MM.1S (cell line): ENCODE measurements at places on chromosomes 2 and 18.
A peak's percentile ranks its signal among the peaks of the same experiment; 100 is the strongest.

- peak; percentile 75 for DNase-seq
Measured at GRCh38 chr2:43484323-43484930, 111.4 kb downstream of the THADA start.

- no peak for DNase-seq
Measured at GRCh38 chr2:1541819-1542475, 128.7 kb downstream of the TPO start.

GRCh38 chr2:96156011-96156820 is 11.0 kb upstream of the DUSP2 start:
- no peak for DNase-seq

DNA sequence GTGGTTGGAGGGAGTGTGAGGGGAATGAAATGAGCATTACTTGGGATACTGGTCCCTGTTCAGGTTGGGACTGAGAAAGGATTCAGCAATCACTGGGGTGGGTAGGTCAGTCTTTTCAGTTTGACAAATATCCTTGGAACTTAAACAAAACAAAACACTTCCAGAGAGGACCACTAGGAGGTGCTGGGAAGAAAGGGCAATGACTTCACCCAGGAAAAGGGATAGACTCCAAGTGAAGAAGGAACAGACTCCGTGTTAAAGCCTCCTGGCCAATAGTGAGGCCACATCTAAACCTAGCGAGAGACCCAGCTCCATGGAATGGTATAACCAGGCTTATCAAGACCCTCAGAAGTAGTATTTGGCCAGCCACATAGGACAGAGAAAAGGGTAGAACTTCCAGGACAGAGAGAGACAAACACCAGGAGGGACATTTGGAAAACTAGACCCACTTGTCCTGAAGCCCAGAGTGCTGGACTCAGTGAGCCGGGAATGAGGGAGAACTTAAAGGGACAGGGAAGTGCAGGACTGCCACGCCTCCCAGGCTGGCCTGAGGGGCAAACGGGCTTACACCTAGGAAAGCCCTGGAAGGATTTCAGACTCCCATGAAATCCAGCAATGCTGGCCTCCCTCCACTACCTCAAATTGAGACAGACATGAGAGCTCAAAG is 19.6 kb upstream of the KCNG3 start:
- DNase-seq: no peak

DNA sequence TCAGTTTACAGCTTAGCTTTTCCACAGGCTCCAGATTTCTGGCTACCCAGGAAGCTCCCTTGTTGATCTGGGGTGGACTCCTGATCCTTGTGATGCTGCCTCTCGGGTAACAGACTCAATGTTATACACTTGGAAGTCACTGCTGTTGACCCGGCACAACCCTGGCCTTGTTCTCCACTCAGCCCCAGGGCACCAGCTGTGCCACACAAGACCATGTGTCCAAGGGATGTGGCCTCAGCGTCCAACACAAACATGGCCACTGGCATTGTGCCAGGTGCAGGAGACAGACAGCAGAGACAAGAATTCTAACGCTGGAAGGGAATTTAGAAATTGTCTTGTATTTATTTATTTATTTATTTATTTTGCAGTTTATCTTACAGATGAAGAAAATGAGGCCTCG is 39.0 kb upstream of the PPP4R1 start:
- DNase-seq: no peak

DNA sequence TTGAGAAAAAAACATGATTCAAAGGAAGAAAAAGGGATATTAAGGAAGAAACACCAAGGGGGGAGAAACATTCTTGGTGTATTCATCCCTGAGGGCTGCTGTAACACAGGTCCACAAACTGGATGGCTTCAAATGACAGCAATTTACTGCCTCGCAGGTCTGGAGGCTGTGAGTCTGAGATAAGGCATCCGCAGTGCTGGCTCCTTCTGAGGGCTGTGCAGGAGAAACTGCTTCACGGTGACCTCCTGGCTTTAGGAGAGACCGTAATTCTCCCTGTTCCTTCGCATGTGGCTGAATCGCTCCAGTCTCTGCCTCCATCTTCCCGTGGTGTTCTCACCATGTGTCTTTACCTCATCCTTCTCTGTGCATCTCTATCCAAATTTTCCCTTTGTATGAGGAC is 490.7 kb downstream of the EIPR1 start:
- DNase-seq: no peak

GRCh38 chr2:163347982-163348856 is 387.6 kb downstream of the FIGN start:
- DNase-seq: no peak

GRCh38 chr2:233074106-233074505 is 14.0 kb downstream of the INPP5D start:
- no peak for DNase-seq

- DNase-seq: no peak
Measured at GRCh38 chr2:50397992-50398765, 633.8 kb downstream of the NRXN1 start.

DNA sequence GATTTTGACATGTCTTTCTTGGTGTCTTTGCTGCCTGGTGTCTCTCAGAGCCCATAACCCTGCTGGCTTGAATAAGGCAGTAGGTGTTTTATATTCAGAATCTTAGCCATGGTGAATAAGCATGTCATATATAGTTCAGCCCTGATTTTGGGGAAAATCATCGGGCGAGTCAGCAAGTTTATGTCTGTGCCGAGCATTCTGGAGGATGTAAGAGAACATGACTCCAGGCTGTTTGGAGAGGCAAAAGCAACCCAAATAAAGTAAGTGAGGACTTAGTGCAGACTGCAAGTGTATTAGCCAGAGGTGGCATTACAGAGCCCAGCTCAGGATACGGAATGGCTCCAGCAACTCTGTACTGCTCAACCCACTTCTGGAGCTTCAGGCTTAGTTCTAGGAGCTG is 50.3 kb downstream of the TCF7L1 start:
- no peak for DNase-seq

DNA sequence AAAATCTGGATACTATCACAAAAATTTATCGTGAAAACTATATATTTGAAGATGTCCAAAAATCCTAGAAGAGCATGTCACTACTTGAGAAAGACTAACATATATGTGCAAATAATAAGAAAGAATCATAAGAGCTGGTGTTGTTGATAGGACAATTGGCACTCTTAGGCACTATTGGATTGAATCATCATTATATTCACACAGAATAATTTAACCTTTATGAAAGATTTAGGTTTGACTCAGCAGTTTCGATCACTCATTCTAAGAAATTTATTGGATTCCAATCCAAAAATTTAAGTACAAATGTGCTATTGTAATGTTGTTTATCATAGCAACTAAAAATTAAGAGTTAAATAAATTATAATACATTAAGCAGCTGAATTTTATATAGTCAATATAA is 503.6 kb downstream of the SPAG16 start:
- no peak for DNase-seq

GRCh38 chr2:189545418-189545817 is 35.2 kb downstream of the SLC40A1 start:
- no peak for DNase-seq

- no peak for DNase-seq
Measured at GRCh38 chr18:61750840-61751668, 141.8 kb downstream of the RNF152 start.

DNA sequence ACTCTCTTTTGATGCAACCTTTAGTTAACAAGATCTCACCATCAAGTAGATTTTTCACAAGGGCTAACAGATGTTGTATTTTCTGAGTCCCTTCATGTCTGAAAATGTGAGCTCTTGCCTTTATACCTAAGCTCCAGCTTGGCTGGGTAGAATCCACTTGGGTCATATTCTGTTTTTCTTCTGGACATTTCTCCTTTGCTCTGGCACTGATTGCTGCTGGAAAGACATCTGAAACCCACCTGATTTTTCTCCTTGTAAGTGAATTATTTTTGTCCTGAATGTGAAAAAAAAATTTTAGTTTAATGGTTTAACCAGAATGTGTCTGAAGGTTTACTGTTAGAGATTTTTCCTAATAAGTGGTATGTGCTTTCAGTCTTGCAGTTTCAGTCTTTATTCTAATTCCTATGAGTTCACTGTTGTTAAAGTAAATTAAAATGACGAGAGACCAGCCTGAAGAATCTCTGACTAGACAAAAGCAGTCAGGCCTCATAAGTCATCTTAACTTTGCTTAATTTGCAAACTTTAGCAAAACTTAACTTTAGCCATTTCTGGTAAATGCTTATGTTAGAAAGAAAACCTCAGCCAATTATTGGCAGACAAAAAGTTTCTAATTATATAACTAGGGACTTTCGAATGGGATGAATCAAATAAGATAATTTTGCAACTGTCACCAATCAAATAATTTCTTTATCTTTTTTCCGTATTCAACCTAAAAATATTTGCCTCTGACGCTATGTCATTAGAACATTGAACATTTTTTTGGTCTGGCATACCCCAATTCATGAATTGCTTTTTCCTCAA is 70.8 kb downstream of the ACAA2 start:
- no peak for DNase-seq

DNA sequence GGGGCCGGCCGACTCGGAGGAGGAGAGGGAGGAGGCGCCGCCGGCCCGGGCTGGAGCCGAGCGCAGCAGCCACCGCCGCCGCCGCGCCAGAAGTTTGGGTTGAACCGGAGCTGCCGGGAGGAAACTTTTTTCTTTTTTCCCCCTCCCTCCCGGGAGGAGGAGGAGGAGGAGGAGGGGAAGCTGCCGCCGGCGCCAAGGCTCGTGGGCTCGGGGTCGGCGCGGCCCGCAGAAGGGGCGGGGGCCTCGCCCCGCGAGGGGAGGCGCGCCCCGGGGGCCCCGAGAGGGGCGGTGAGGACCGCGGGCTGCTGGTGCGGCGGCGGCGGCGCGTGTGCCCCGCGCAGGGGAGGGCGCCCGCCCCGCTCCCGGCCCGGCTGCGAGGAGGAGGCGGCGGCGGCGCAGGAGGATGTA is 316 bp downstream of the CRIM1 start:
- DNase-seq: no peak

DNA sequence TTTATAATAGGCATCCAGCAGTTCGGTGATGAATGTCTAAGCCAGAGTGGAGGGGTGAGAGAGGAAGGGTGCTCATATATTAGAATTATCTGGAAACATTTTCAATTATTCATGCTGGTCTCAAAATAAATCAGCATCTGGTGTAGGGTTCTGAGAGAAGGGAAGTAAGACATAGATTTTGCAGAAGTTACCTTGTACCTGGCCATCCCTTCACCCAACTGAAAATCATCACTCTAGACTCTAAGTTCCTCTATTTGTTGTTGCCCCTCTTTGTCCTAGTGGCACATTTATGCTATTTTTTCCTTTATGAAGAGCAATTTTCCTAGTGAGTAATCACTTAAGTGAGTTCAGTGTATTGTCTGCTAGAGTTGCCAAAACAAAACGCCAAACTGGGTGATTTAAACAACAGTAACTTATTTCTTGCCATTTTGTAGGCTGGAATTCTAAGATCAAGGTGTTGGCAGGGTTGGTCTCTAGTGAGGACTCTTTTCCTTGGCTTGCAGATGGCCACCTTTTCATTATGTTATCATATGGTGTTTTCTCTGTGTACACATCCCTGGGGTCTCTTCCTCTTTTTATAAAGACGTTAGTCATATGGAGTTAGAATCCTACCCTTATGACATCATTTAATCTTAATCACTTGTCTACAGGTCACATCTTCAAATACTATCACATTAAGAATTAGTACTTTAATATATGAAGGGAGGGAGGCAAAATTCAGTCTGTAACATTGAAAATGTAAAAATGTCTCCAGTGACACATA is 129.9 kb upstream of the KLHL14 start:
- DNase-seq: no peak

DNA sequence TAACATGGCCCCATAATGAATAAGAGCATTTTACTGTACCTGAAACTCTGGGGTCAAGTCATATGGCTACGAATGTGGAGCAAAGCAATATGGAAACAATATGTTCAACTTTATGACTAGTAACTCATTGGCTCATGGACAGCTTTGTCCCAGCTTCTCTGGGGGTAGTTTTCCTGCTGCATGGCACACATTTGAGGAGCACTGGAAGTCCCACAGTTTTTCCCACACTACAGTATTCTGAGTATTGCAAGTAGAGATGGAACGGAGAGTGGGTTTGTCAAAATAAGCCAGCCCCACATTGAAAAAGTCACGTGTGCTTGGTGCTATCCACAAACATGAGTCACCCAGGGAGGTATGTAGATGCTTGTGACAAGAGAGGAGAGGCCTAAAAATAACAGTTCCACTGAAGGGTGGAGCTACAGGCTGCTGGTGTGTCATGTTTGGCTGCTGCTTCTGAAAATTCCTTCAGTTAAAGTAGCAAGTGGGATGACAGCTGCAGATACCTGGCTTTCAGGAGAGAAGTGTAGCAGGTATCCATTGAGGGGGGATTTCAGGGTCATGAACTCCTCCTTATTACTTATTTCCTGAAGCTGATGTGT is 48.2 kb upstream of the CTAGE1 start:
- no peak for DNase-seq

- no peak for DNase-seq
Measured at GRCh38 chr18:45751766-45752165, 27.8 kb downstream of the SLC14A1 start.

GRCh38 chr18:46466234-46467160 is 190.5 kb downstream of the LOXHD1 start:
- DNase-seq: no peak

DNA sequence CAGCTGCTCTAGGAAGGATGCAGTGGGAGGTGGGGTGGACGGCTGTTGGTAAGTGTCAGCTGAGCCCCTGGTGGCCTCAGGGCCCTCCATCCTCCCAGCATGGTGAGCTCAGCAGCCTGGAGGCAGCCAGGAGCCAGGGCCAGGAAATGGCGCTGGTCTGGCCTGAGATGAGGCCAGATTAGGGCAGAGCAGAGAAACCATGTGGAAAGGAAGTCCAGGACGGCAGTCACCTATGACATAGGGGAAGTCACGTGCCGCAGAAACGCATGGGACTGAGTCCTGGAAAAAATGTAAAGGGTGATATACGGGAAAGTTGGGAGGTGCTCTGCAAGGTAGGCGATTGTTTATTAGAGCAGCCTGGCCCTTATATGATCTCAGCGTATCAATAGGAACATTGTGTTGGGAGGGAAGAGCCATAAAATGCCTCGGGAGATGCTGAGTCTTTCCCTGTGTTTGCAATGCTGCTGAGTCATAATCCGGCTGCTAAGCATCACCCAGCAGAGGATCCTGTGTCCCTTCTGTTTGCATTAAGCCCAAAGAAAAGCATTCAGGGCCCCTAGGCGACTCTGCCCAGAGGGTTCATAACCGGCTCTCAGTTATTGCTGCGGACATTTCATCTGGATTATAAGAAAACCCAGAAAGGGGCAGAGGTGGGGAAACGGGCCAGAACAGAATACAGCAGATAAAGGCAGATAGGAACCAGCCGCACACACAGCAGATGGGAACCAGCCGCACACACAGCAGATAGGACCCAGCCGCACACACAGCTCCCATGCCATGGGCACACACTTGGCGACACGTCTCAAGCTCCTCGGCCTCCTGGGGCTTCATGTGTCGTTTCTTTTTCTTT is 30.3 kb upstream of the B3GNT7 start:
- DNase-seq: no peak

GRCh38 chr2:1777156-1777555 is 32.8 kb upstream of the PXDN start:
- no peak for DNase-seq

DNA sequence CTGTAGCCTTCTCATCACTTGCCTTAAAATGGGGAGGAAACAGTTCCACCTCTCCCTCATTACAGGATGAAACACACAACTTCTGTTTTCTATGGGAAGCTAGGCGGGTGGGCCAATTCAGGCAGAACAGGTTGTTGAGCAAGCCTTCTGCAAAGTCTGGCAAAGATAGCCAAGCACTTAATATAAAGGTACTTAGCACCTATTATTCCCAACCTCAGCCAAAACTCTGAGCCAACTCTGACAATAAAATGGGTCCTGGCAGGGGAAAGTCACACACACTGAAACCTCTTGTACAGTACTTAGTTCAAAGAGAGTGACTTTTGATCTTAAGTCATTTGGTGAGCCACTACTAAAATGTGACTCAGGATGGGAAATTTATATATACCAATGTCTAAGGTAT is 15.8 kb upstream of the SOCS6 start:
- DNase-seq: no peak

GRCh38 chr18:76374330-76375281 is 120.4 kb downstream of the ZNF516 start:
- DNase-seq: no peak
